Stimulated activated CD4-positive, alpha-beta T cell treated with anti-CD3 and anti-CD28 coated beads, TNF-alpha, amount 100 ng/mL, for 24 hours (primary cell): ENCODE measurements at places on chromosomes 2 and 18.

- no peak for DNase-seq
Measured at GRCh38 chr2:78993518-78994148, 31.9 kb upstream of the REG3G start.

DNA sequence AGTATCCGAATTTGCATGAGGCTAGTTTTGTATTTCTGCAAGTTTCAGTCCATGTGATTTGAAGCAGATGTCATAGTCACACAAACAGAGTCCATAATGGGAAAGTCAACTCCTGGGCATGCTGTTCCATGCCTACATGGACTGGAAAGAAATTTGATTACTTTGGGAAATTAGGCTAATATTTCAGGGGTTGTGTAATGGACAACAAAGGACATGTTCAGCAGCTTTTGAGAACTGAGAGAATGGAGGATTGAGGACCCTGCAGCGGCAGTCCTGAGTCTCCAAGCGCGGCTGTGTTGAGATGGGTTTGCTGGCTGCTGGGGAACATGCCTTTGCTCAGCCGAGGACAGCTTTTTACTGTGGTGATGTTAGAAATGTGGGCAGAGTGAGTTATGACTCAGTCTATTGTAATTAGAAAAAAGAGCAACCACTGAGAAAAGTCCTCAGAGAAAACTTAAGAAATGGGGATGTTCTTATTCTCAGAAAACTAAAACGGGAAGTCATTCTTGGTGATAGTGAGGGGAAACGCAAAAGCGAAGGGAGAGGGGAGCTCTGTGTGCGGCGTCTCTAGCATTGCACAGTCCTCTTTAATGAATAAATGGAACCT lies 149.2 kb downstream of the FAM210A start:
- no peak for DNase-seq

GRCh38 chr18:44996261-44996660 lies 315.6 kb downstream of the SETBP1 start:
- DNase-seq = no peak

DNA sequence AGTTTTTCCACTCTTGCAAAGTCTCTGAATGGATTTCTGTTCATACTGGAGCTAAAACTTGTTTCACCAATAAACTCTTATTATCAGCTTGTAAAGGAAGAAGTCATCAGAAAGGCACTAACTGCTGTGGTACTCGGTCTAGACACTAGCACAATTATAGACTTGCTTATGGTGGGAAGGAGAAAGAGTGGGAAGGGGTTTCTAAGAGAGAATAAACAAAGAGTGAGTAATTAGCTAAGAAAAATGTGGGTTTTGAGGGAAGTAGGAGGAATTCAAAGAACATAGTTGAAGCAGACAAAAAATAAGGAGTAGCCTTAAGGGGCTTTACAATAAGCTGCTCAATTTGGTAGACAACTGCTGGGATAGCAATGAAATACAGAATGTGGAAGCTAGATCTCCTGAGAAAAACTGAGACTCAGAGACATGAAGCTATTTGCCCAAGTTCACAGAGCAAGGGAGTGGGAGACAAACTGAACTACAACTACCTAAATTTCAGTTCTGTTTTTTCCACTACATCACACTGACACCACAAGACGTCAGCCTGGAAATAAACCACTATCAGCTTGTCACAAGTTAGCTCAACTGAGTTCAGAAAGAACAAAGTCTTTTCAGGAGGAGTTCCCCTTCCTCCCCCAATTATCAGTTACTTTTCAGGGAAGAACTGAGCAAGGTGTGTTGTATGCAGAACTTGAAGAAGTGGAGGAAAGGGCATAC lies 59.7 kb downstream of the MAP4K3 start:
- no peak for DNase-seq

- DNase-seq = no peak
Measured at GRCh38 chr2:149857344-149857743, 269.8 kb upstream of the MMADHC start.

- no peak for DNase-seq
Measured at GRCh38 chr2:17036361-17036760, 370.7 kb upstream of the CYRIA start.

DNA sequence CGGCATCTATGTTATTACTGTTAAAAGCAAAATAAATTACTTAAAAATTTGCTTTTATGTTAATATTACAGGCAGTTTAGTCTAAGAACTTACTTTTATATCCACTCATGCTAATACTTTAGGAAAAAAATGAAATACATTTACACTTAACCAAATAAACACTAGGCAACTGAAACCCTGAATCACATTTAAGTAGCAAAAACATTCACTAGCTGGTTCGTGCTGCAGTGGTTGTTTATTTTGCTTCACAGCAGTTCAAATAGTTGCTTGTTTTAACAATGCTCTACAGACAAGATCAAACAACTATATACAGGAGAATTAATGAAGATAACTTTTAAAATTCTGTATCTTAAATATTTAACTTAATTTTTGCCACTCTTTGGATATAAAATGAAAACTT lies 60.8 kb downstream of the ABCG8 start:
- DNase-seq = no peak

GRCh38 chr2:31932589-31932988 lies 78.2 kb downstream of the MEMO1 start:
- no peak for DNase-seq

- DNase-seq = no peak
Measured at GRCh38 chr2:195871326-195871725, 197.3 kb downstream of the DNAH7 start.

GRCh38 chr2:84534225-84534624 lies 17.9 kb downstream of the DNAH6 start:
- DNase-seq = no peak

- DNase-seq = no peak
Measured at GRCh38 chr2:54457323-54458023, 1.3 kb downstream of the SPTBN1 start.

GRCh38 chr2:43540021-43540779 lies 55.6 kb downstream of the THADA start:
- no peak for DNase-seq

- no peak for DNase-seq
Measured at GRCh38 chr18:6056171-6056910, 161.0 kb upstream of the TMEM200C start.

DNA sequence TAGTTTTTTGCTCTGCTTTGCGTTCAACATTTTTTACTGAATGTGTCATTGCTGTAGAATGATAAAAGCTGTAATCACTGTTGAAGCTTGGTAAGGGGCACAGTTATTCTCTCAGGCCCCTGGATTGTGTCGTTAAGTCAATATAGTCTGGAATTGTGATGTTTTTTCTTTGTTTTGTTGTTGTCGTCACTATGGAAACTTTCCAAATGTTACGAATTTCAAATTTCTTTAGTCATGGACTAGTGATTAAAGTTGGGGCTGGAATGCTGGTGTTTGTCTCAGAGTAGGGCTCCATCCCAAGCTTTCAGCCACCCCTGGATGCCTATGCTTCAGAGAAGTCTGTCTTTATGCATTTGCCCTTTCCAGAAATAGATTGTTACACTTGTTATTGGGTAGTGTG lies 287.2 kb downstream of the CDH19 start:
- no peak for DNase-seq

- no peak for DNase-seq
Measured at GRCh38 chr2:37793004-37793403, 121.6 kb upstream of the CDC42EP3 start.

DNA sequence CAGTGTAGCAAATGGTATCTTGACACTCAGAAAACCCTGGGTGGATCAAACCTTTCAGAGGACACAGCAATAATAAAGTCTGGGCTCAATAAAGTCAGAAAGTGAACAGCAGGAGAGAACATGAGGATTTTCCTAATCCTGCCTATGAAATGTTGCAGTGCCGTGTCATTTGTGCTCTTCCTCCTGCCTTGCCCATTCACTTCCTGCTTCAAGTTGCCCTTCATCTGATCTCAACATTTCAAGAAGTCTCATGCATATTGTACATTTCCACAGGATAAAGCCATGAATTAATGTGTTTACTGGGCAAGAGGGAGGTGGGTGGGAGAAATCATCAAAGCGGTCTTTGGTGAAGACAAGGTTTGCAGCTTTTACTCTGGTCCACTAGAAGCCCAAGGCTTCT lies 51.1 kb upstream of the STPG4 start:
- no peak for DNase-seq

DNA sequence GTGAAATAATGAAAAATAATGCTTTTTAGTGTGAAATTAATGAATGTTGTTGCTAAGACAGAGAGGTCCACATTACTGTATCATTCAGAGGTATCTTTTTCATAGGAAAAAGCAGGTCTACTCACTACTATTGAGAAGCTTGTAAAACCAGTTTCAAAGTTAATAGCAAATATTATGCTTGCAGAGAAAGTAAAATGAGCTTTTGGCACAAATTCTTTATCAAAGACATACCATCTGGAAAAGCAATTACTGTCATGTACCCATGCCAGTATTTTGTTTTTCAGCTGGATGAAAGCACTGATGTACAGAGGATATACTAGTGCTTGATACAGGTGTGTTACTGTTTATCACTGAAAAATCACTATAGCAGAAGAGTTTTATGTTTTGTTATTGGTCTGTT lies 77.5 kb downstream of the NCOA1 start:
- no peak for DNase-seq

- DNase-seq = no peak
Measured at GRCh38 chr2:17334300-17334699, 183.9 kb downstream of the RAD51AP2 start.

GRCh38 chr2:10385501-10385900 lies 62.6 kb downstream of the ODC1 start:
- no peak for DNase-seq

GRCh38 chr2:133788386-133788785 lies 220.1 kb upstream of the NCKAP5 start:
- DNase-seq = no peak
